ENCODE measurements at places on chromosomes 16 and 17.

- DNase-seq: no peak
Measured at GRCh38 chr17:2906901-2907300, 110.7 kb downstream of the RAP1GAP2 start.

GRCh38 chr17:353213-353837 lies 718 bp upstream of the RPH3AL start:
- DNase-seq: no peak

DNA sequence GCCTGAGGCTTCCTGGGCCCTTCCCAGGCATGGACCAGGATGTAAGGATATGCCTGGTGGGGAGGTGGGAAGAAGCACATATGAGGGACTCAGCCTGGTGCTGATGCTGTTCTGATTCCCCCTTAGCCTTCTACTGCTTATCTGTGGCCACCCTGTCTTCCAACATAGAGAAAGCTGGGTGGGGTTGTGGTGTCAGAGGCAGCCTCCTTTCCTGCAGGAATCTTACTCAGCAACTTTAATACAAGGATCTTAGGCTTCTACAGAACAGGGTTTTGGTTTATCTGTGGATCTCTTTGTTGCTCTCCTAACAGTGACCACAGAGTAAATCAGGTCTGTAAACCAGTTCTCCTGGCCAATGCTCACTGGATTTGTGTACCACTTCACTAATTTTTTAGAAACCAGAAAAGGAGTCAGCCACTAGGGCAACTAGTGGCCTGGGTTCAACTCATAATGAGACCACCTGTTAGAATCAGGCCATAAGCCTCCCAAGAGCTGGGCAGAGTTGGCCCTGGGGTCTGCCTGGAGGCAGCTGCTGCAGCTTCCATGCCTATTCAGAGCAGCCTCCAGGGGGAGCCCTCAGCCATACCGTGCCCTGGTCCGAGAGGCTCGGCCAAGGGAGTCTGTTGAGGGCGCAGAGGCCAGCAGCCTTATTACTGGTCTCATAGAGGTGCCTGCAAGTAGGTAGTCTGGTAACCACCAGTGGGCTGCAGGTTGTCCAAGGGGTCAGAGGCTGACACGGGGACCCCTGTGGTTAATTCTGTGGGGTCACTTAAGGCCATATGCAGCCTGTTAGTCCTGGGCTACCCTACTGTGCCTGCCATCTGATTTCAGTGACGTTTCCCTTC lies 7.1 kb downstream of the HAS3 start:
- peak; percentile 70 for DNase-seq

GRCh38 chr16:65249768-65250167 lies 127.9 kb upstream of the CDH11 start:
- DNase-seq: no peak

DNA sequence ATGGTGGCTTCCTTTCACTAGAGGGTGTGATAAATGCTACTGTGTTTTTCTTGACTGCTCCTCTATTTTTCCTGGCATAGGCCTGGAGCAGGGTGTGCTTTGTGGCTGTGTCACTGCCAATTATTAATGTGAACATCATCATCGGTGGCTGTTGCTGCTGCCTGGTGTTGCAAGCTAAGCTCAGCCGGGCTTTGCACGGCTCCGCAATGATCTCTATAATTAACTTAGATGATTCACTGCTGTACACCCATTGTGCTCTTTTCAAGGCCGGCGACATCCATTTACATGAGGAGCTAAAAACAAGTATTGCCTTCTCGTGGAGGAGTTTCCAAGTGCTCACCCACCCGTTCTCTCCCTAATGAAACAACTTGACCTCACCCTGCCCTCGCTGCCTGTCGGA lies 160.1 kb upstream of the IRX3 start:
- DNase-seq: no peak

DNA sequence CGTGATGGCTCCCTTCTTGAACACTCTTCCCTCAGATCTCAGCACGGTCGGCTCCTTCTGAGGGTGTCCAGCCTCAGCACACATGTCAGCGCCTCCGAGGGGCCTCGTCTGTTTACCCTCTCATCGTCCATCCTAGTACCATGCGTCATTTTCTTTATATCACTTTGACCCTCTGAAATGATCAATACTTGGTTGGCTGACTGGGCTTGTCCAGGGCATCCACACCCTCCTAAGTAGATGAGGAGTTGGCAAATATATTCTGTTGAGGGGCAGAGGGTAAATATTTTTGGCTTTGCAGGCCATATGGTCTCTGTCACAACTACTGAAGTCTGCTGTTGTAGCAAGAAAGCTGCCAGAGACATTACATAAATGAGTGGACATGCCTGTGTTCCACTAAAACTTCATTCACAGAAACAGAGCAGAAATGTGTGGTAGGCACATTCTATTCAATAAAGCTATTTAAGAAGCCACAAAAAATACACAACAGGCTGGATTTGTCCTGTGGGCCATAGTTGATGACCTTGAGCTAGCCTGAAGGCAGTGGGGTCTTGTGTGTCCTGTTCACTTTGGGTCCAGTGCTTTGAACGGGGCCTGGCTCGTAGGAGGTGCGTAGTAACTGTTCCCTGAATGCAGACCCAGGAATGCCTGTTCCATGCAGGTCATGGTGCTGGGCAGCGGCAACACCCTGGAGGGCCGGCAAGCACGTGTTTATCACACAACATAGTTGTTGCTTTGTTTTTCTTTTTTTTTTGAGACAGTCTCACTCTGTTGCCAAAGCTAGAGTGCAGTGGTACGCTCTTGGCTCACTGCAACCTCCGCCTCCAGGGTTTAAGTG lies 185.8 kb downstream of the SNX29 start:
- no peak for DNase-seq

GRCh38 chr16:495127-495748 lies 32.3 kb upstream of the CAPN15 start:
- peak; percentile 56 for DNase-seq

- no peak for DNase-seq
Measured at GRCh38 chr17:14513835-14514234, 213.0 kb downstream of the HS3ST3B1 start.

DNA sequence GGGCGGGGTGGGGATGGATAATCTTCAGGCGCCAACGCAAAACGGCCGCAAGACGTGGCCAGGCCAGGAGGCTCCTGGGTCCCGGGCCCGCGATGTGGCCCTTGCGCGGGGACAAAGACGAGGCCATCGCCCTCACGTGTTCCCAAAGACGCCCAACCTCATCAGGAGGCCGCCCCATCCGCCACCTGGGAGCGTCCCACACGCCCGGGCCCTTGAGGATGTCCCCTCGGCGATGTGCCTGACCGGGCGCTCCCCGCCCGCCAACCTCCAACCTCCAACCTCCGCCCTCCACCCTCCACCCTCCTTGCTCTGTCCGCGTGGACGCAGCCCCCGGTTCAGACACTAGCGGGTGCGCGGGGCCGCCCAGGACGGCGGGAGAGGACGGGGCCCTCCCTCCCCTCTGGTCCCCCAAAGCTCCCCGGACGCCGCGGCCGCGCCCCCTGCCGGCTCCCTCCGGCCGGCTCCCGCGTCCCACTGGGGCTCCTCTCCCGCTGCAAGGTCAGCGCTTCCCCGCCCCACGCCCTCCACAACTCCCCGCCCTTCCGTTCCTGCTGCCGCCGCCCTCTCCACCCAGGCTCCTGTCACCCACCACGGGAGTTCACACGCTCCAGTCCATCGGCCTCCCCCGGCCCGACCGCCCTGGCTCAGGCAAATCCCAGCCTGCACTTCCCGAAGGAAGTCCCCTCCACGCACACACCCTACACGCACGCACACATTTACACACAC lies 250.8 kb upstream of the RPL38 start:
- DNase-seq: no peak

DNA sequence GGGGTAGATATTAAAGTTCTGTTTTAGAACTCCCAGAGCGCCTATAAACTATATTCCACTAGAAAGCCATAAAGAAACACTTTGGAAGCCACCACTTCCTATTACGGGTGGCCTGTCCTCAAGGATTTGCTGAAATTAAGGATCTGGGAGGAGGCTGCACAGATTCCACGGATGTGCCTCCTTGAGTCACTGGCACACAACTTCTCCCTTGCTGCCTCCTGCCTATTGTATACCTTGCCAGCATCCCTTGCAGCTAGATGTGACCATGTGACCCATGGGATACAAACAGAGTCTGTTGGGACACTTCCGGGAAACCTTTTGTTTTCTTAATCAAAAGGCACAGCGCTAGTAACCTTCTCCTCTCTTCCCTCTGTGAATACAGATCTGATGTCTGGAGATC lies 263.0 kb downstream of the C16orf95 start:
- no peak for DNase-seq

GRCh38 chr17:55731586-55732250 lies 9.1 kb upstream of the TMEM100 start:
- DNase-seq: no peak

- DNase-seq: no peak
Measured at GRCh38 chr17:227078-227945, 45.9 kb upstream of the DOC2B start.

- DNase-seq: no peak
Measured at GRCh38 chr17:7972131-7972785, 30.2 kb upstream of the GUCY2D start.

- no peak for DNase-seq
Measured at GRCh38 chr17:27384261-27384701, 72.0 kb upstream of the KSR1 start.

DNA sequence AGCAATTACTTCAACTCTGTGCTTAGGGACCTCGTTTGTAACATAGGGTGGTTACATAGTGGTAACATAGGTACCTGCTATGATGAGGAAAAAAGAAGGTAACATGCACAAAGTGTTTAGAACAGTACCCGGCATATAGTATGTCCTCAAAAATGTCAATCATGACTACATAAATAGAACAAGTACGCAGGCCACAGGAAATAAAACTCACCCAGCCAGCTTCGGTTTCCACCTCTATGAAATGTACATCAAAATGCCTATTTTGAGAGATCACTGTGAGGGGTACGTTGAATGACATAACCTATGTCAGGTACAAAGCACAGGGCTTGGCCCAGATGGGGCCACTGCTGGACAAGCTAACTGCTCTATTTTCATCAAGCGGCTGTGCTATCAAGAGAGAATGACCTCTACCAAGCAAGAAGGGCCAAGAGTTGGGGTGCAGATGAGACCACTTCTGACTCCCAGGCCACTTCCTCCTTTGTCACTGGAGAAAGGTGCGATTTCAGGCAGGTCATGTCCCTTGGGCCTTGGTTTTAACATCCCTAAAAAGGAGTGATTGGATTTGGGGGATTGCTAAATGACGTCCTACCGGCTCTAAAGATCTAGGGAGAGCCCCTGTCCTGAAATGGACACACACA lies 45.4 kb downstream of the WSB1 start:
- no peak for DNase-seq

DNA sequence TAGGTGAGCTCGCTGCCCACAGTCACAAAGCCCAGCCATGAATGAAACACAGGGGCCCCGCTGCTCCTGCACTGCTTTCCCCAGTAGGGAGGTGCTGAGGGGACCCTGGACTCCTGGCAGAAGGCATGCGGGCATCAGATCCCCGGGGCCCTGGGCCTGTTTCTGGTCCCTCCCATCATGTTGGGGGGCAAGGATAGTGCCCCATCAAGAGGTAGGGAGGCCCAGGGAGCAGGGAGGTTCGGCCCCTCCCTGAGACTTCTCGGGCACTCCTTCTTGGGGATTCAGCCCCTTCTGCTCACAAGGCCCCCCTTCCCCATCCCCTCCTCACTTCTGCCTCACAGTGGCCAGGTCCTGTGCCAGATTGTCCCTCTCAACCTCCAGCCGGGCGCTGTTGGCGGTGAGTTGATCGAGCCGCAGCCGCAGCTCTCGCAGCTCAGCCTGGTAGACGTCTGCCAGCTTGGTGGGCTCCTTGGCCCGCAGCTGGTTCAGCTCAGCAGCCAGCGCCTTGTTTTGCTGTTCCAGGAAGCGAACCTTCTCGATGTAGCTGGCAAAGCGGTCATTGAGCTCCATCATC lies 515 bp downstream of the GFAP start:
- DNase-seq: no peak

GRCh38 chr16:2981177-2981898 lies 1.1 kb upstream of the PKMYT1 start:
- peak; percentile 68 for DNase-seq

GRCh38 chr16:85625485-85626117 lies 12.5 kb downstream of the GSE1 start:
- no peak for DNase-seq

DNA sequence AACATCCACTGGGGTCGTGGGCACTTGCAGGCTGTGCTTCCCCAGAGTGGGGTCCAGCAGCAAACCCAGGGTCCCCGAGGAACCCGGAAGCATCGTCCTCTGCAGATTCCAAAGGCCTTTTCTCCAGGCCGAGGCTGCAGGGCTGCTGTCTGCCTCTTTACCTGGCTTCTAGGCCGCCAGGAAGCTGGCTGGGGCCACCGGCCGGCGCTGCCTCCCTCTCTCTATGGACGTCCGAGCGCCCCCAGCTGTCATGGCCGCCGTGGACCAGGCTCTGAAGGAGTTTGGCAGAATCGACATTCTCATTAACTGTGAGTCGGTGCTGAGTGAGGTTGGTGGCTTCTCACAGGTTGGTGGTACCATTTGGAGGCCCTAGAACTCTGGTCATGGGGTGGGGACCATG lies 5.6 kb downstream of the DECR2 start:
- no peak for DNase-seq

GRCh38 chr16:85603203-85603755 lies 9.8 kb upstream of the GSE1 start:
- DNase-seq: no peak

- no peak for DNase-seq
Measured at GRCh38 chr17:32342603-32343325, 791 bp upstream of the C17orf75 start.

- DNase-seq: no peak
Measured at GRCh38 chr16:86044241-86044671, 145.3 kb downstream of the IRF8 start.

- no peak for DNase-seq
Measured at GRCh38 chr16:55577887-55578286, 11.4 kb downstream of the CAPNS2 start.

GRCh38 chr17:15311996-15312395 lies 29.4 kb downstream of the TEKT3 start:
- no peak for DNase-seq

DNA sequence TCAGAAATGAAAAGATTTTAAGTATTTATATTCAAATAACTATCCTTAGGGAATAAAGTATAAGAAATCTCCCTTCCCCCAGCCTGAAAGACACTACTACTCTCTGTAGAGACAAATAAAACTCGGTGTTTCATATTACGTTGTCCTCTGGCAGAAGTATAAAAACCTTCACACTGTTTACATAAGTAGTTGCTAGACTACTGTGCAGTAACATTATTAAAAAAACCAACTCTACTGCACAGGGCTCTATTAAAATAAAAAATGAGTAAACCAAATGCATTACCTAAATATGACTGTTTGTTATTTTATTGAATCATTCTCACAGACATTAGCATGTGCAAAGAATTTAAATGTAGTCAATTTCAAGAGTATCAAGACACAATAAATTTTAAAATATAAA lies 67.4 kb downstream of the MED13 start:
- no peak for DNase-seq
